ENCODE measurements at places on chromosomes 11 and 22.
A peak's percentile ranks its signal among the peaks of the same experiment; 100 is the strongest.

- no peak for DNase-seq
Observed at GRCh38 chr11:2657697-2658284, 42.0 kb downstream of the KCNQ1OT1 start.

DNA sequence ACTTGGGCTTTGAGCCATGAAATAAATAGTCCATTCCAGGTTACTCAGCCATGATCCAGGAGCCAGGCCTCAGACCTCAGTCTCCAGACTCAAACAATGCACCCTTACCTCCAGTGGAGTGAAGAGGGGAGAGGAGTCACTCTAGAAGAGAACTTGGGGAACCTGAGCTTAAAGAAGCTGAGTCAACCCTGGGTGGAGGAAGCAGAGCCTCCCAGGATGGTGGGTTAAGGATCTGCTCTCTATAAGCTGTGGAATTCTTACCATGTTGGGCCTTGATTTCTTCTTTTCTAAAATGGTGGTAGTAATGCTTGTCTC lies 113.2 kb downstream of the NECTIN1 start:
- no peak for DNase-seq

- DNase-seq: no peak
Observed at GRCh38 chr11:61475433-61475832, 33.1 kb upstream of the LRRC10B start.

DNA sequence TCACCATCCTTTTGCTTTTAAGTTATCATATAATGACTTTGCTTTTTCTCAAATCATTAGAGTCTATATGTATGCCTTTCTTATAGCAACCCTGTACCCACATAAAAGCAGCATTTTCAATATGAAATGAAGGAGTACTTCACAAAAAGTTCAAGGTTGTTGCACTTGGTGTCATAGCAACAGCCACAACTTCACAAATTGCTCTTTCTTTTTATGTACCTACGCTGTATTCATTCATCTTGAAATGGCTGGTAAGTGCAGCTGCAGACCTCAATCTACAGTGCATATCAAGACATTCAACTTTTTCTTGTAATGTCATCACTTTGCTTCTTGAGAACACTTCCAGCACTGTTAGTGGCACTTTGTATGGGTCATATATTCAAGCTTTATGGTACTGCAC lies 18.6 kb downstream of the CWC15 start:
- no peak for DNase-seq

- DNase-seq: no peak
Observed at GRCh38 chr22:31846161-31847115, 92.6 kb downstream of the DEPDC5 start.

- DNase-seq: peak; percentile 60
Observed at GRCh38 chr11:130431801-130432200, 3.4 kb upstream of the ADAMTS8 start.

GRCh38 chr11:48182860-48183526 lies 33.6 kb upstream of the OR4B1 start:
- DNase-seq: no peak

DNA sequence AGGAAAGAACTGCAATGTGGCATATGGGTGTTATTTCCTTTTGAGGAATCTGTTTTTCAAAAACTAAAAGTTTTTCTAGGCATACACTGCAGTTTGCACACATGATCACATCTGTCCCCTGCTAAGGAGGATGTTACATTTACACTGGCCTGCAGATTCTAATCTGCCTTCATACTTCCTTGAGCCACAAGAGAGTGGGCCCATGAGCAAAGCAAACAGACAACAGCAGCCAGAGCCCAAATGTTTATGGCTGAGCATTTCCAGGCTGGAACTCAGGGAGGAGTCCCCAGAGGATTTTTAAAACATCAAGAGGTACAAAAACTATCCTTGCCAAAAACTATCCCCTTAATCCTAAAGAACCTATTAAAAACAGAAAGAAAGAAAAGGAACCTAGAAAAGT lies 117.2 kb upstream of the MTNR1B start:
- DNase-seq: no peak

GRCh38 chr11:65786786-65787636 lies at the start of gene OVOL1:
OVOL1 (plus strand) TSS chr11:65787063; CDS start chr11:65787374, 311 bp downstream.
- DNase-seq: no peak

DNA sequence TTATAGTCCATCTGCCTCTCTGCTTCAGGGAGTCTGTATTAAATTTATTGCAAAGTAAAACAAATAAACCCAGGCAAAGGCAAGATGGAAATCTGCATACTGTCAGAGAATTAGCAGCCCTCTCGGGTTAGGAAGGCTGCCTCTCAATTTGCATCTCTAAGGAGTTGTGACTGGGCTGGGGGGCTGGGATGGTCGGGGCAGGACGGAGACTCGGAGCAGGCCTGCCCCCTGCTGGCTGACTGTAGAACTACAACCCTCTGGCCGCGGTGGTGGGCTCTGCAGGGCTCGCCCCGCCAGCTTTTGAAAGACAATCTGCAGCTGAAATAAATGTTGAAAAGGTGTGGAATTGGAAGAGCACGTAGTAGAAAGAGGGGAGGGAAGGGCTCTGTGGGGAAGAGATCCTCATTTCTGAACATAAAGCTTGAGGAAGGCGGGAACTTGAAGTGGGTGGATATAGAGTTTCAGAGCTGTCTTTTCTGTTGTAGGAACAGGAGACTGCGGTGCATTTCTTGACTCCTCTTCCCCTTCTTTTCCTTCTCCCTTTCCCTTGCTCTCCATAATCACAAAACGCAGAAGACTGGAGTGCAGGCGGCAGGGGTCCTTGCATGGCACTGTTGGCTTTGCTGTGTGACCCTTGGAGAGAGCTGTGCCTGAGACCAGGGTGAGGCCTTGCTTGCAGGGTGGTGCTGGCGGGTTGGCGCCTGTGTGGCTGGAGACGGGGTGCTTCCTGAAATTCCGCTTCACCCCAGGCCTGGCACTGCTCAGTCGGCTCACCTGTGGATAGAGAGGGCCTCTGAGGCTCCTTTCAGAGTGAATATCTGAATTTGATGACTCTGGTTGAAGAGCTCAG lies 22.6 kb upstream of the PKNOX2 start:
- peak; percentile 13 for DNase-seq

- DNase-seq: peak; percentile 89
Observed at GRCh38 chr11:3095712-3096361, 38.6 kb upstream of the CARS1 start.

DNA sequence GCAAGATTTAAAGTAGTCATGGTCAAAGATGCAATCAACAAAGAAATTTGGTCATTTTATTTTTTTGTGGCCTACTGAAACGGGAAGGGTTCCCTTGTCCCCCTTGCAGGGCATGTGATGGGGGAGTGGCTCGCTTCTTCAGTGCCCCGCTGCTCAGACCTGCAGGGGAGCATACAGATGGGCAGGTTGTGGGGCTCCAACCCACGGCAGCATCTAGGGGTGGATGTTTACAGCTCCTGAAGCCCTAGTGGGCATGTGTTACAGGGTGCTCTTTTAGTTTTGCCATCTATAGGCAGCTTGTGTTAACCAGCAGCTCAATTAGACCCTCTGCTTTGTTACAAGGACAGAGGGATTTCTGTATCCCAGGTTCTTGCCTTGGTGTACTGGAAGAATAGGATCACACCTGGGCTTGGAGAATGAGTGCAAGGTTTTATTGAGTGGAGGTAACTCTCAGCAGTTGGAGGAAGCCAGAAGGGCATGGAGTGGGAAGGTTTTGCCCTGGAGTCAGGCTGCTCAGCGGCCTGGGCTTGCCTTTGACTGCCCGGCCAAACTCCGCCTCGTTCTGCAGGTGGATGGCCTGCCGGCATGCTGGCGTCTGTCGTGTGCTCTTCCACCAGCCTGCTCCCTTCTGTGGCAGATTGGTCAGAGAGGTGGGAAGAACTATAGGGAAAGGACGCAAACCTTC lies 9.4 kb downstream of the GSTP1 start:
- no peak for DNase-seq

- DNase-seq: peak; percentile 99
Observed at GRCh38 chr11:65419772-65420481, 2.7 kb upstream of the NEAT1 start.

- no peak for DNase-seq
Observed at GRCh38 chr22:49604732-49605302, 222.9 kb downstream of the BRD1 start.

DNA sequence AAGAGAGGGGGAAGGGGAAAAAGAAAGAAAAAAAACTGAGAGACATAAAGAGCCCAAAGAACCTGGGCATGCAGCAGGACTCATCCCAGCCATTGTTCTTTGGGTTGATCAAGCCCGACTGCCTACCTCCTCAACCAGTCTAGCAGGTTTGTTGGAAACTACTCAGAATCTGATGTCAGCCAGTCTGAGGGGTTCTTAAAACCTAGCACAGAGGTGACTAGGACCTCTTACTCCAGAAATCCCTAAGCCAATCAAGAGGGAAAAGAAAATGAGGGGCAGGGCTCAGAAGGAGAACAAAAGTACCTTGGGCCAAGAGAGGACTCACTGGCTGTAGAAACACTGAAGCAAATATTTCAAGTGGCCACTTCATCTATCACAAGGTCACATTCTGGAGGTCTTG lies 228.0 kb downstream of the AASDHPPT start:
- DNase-seq: no peak

- no peak for DNase-seq
Observed at GRCh38 chr22:26479043-26479791, 4.4 kb downstream of the HPS4 start.

DNA sequence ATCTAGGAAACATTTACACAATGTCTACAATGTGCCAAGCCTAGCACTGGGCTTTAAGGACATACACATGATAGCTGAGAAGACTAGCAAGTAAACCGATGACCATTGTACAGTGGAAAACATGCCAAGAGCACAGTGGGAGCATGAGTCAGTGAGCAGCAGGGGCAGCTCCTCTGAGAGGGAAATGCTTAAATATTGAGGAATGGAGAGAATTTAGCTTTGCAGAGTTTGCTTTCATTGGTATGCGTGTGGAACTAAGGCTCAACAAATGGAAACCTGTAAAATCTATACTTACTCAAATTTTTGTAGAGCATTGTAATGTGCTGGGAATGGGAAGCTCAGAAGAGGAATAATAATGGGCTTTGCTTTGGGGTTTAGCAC lies 282.3 kb downstream of the ST3GAL4 start:
- peak; percentile 7 for DNase-seq

GRCh38 chr11:65663639-65664200 lies 1.0 kb upstream of the RELA start:
- DNase-seq: peak; percentile 77

GRCh38 chr22:23262518-23263332 lies 82.4 kb downstream of the BCR start:
- no peak for DNase-seq

GRCh38 chr11:134019500-134019899 lies 49.4 kb upstream of the JAM3 start:
- no peak for DNase-seq

DNA sequence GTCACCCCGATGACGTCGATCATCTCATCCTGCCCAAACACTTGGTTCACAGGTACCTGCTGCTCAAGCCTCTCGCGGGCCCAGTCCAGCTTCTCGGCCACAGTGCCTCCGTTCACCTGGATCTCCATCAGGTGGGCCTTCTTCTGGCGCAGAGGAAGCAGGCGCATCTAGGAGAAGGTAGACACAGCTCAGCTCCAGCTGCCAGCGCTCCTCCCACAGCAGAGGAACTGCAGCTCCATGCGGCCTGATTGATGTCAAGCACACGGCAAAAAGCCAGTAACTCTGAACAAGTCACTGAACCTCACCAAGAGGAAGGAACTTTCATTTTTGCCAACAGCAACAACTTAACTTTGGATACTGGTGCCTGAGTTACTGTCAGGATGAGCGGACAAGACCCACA lies 4.0 kb downstream of the RPL3 start:
- no peak for DNase-seq

- no peak for DNase-seq
Observed at GRCh38 chr11:116224889-116225200, 547.9 kb downstream of the BUD13 start.
